ENCODE measurements at places on chromosomes 16 and 17.

- no peak for DNase-seq
Measured at GRCh38 chr16:55056585-55057401, 126.1 kb downstream of the IRX5 start.

DNA sequence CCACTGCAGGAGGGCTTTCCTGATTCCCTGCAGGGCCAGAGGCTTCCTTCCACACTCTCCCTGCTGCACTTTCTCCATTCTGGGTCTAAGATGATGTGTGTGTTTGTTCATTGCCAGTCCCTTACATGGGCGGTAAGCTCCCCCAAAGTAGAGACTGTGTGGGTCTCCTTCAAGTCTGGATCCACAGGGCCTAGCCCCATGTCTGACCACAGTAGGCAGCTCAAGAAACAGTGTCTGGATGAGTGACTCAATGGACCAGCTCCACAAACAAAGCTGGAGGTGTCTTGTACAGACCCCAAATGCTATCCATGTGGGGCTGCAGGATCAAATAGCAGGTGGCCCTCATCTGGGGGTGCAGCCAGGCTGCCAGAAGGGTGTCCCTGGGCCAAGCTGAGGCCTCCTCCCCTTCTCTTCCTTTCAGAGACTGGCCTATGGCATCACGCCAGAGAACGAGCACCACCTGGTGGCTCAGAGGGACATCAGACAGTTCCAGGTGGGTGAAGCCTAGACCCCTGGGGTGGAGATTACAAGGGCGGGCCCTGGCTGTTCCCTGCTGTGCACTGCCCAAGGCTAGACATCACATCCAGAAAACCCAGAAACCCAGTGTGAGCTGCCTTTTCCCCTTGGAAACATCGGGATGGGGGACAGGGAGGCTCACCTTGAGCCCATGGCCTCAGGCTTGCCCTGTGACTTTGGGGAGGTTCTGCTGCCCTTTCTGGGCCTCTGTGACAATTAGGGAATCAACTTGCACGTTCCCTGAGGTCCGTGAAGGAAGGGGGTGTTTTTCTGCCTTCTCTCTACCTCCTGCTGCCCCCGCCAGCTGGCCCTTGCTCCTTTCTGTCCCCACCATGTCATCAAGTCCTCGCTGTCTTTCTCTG, 45.9 kb downstream of the SLC6A2 start:
- peak; percentile 37 for DNase-seq

DNA sequence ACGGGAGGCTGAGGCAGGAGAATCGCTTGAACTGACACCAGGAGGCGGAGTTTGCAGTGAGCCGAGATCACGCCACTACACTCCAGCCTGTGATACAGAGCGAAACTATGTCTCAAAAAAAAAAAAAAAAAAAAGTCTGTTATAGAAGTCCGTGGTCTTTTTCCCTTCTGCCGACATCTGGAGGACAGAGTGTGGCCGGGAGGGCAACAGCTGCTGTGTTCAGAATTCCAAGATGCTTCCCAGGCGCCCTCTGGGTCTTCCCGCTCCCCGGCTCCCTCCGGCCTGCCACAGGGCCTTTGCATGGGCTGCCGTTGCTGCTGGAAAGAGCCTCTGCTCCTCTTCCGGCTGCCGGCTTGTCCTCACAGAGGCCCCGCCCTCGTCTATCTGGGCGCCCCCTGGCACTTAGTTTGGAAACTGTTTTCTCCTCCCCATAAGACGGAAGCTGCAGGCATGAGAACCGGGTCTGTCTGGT, 2.4 kb upstream of the CACNA1H start:
- peak; percentile 24 for DNase-seq

- no peak for DNase-seq
Measured at GRCh38 chr17:63847525-63848249, 5.2 kb upstream of the SMARCD2 start.

- no peak for DNase-seq
Measured at GRCh38 chr16:72891291-72892227, 156.4 kb downstream of the ZFHX3 start.

DNA sequence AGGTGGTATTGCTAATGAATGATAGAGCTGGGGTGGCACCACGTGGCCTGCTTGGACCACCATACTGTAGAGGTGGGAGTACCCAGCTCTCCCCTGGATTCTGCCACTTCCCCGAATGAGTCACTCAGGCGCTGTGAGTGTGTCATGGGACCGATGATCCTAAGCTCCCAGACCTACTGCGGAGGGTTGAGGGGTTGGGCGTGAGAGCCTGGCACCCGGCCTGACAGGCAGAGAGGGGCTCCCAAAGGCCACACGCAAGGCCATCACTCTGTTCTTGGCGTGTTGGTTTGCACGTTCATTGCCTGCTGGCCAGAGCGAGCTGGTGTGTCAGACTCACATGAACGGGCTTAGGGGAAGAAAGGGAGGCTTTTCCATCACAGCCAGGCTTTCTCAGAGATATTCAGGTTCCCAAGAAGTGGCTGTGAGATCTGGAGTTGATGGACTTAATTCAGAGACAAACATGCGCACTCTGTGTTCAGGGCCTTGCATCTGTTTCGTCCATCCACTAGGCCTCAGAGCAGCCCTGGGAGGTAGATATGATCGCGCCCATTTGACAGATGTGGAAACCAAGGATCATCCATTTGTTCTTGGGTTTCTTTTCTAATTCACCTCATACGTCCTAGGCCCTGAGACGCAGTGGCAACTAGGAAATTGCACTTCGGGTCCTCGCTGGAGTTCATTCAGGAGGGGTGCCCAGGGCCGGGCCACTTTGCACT, 41.4 kb downstream of the CMIP start:
- DNase-seq, result no peak

GRCh38 chr17:59149841-59150511, 5.0 kb downstream of the SKA2 start:
- no peak for DNase-seq

GRCh38 chr17:18025945-18026776, 12.8 kb downstream of the ATPAF2 start:
- DNase-seq, result peak; percentile 75

GRCh38 chr16:10390330-10390729, 4.5 kb downstream of the ATF7IP2 start:
- DNase-seq, result no peak

GRCh38 chr16:84141143-84141670, 3.8 kb downstream of the HSDL1 start:
- DNase-seq, result no peak

- DNase-seq, result no peak
Measured at GRCh38 chr16:21702276-21702675, 38.5 kb downstream of the OTOA start.

DNA sequence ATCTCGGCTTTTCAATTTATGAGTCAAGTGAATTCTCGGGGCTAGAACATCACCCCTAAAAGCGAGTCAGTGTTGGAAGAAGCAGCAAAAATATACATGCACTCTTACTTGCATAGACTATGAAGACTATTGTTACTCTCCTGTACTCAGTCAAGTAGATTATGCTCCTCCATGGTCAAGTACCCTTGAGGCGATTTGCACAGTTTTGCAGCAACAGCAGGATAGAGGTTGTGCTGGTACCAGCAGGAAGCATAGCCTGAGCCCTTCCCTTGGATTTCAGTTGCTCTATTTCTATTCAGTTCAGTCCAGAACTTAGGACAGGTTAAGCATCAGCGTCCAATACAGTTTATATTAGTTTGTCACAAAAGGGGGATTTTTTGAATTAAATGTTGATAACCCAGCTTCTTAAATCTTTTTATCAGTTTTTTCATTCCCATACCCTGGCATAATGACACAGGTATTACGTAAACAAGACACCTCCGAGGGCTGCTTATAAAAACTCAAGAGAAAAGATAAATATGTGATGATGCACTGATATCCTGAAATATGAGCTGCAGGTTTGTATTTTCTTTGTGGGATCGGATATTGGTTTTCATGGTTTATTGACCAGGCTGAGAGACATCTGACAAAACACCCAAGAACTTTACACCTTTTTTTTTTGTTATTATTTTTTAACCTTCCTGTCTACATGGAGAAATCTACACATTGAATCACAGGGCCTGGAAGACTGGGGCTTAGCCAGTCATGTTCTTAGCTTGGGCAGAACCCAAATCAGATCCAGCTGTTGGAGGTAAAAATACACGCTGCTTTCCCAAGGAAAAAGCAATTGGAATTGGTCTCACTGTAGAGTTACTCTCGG, 144.1 kb downstream of the PITPNC1 start:
- DNase-seq, result no peak

- DNase-seq, result no peak
Measured at GRCh38 chr16:35678-36305, 17.6 kb downstream of the POLR3K start.

GRCh38 chr16:85950136-85950918, 51.4 kb downstream of the IRF8 start:
- DNase-seq, result no peak

GRCh38 chr16:21684199-21684598, 20.4 kb downstream of the OTOA start:
- no peak for DNase-seq

DNA sequence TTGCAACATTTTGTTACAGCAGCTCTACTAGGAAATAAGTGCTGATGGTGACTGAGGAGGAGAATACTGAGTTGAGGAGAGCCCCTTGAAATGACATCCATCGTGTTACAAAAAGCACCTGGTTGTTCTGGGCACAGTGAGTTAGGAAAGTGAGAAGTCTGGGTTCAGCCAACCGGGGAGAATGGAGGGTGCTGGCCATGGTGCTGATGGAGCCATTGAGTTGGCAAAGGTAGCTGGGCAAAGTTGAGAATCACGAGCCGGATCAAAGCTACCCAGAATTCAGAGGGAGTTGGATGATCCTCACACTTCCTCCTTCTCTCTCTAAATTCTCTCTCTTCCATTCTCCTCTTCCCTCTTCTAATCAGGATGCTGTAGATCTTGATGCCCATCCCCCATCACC, 35.0 kb upstream of the ASIC2 start:
- peak; percentile 21 for DNase-seq

DNA sequence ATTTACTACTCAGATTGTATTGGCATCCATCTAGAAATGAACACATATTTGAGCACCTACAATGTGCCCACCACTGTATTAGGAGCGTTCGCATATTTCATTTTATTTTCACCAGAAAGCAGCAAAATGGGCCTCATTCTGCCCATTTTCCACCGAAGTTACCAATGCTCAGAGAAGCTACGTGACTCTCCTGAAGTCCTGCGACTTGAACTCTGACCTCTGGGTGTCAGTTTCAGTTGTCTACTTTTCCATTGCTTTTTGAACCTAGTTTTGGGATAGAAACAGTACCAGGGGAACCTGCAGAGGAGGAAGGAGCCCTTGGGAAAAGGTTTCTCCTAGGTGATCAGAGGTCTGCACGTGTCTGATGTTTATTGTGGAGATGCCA, 139.1 kb upstream of the SDK2 start:
- no peak for DNase-seq

DNA sequence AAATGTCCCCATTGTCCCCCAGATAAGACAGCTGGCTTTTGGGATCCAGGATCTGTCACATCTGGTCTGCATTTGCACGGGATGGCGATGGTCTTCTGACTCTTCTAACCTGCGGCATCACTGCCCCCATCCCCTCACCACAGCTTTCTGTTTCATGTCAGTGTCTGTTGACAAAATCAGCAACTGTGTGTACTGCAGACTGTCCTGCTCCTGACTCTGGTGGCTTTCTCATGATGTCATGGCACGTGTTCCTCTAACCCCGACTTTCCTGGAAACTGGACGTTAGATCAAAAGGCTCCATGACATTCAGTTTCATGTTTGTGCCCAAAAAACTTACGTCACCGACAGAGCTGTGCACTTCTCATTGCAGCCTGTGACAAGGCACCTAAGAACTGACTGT, 30.1 kb upstream of the CPNE2 start:
- DNase-seq, result peak; percentile 57

GRCh38 chr17:27919079-27919478, 25.9 kb upstream of the LYRM9 start:
- no peak for DNase-seq

DNA sequence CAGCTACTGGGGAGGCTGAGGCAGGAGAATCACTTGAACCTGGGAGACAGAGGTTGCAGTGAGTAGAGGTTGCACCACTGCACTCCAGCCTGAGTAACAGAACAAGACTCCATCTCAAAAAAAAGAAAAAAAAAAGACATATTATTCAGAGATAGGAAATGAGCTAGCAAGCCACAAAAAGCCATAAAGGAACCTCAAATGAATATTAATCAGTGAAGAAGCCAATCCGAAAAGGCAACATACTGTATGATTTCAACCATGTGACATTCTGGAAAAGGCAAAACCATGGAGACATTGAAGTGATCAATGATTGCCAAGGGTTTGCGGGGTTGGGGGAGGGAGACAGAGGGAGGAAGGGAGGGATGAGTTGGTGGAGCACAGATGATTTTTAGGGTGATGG, 8.4 kb upstream of the EXOC7 start:
- DNase-seq, result no peak

GRCh38 chr16:87936375-87937230, at the start of gene CA5A:
TSS of gene CA5A (minus strand) at chr16:87936529. CDS start at chr16:87936450, 79 bp downstream.
- no peak for DNase-seq

- peak; percentile 79 for DNase-seq
Measured at GRCh38 chr16:57757326-57757786, 21.8 kb downstream of the KATNB1 start.

DNA sequence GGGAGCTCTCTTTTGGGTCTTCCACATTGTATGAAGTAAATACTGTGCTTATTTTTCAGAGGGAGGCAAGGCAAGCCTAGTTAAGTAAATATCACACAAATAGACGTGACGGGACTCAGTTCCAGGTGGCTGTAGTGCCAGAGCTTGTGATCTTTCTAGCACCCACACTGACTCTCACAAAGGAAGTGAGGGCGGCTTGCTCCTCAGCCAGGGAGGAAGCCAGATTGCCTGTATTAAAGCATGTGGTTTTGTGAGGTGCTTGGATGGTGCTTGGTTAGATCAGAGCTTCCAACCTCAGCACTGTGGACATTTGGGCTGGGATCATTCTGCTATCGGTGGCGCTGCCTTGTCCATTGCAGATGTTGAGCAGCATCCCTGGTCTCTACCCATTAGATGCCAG, 80.1 kb downstream of the VAT1L start:
- no peak for DNase-seq

DNA sequence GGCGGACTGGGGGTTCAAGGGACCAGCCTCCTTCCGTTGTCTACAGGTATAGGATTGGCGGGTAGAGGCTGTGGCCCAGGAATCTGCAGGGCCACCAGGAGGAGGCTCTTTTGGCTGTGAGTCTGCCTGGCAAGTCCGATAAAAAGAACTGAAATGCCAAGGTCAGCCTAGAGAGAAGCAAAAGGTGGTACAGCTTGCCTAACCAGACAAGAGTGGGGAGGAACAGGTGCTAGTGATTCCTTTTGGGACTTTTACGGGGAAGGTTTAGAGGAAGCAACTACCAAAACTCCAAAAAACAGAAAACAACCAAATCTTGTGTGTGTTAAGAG, 5.6 kb upstream of the EVPL start:
- no peak for DNase-seq

DNA sequence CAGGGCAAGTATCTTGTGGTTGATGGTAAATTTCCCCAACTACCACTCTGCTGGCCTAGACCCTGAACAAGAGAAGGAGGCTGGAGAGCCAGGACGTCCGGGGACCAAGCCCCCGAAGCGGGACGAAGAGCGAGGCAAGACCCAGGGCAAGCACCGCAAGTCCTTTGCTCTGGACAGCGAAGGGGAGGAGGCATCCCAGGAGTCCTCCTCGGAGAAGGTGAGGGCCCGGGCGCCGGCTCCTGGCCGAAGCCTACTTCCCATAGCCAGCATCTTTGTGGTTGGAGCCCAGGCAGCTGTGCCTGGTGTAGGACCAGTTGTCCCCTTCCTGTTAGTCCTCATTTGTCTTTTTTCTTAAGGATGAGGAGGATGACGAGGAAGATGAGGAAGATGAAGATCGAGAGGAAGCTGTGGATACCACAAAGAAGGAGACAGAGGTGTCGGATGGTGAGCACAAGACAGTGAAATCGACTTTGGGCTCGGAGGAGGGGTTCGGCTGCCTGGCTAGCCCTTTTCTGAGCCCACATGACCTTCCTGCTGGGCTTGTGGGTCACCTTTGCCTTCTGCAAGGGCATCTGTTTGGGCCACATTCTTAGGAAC, 11.8 kb downstream of the SETD1A start:
- DNase-seq, result no peak

- DNase-seq, result no peak
Measured at GRCh38 chr17:29642171-29642611, 19.5 kb upstream of the CORO6 start.
